Hippocampal formation (tissue), 2 donors: ENCODE measurements at places on chromosomes 7 and 10.

GRCh38 chr10:101631821-101632475, 43.8 kb downstream of the DPCD start:
- no peak for DNase-seq

- no peak for DNase-seq
These were observed 71.8 kb downstream of the SNX10 start for GRCh38 chr7:26363465-26363864.

DNA sequence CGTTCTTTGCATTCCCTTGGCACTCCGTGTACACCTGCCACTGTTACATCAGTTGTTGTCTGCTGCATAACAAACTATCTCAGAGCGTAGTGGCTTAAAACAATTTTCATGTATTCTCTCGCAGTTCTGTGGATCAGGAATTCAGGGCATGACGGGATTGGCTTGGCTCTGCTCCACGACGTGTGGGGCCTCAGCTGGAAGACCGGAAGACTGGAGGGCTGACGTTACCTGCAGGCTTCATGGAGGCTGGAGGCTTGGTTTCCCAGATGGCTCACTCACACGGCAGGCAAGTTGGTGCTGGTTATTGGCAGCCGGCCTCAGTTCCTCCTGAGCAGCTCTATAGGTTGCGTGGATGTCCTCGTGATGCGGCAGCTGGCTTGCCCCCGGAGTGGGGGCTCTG, 25.5 kb downstream of the NYAP1 start:
- DNase-seq = peak; percentile 8

GRCh38 chr7:35015346-35015859, 21.9 kb downstream of the DPY19L1 start:
- no peak for DNase-seq

- DNase-seq = no peak
These were observed 2.0 kb downstream of the ELN start for GRCh38 chr7:74029991-74030415.

DNA sequence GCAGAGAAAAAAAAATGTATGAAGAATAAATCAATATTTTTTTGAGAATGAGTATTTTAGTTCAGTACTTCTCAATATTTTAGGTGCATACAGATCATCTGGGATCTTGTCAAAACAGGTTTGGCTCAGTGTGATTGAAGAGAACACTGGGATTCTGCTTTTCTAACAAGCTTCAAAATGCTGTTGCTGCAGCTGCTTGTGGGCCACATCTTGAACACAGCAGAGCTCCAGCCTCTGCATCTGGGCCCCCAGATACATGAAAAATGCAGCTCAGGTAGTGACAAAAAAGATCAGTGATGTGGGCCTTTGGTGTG, 1177.1 kb upstream of the C7orf33 start:
- no peak for DNase-seq

GRCh38 chr10:112782200-112782907, 167.7 kb upstream of the TCF7L2 start:
- no peak for DNase-seq

DNA sequence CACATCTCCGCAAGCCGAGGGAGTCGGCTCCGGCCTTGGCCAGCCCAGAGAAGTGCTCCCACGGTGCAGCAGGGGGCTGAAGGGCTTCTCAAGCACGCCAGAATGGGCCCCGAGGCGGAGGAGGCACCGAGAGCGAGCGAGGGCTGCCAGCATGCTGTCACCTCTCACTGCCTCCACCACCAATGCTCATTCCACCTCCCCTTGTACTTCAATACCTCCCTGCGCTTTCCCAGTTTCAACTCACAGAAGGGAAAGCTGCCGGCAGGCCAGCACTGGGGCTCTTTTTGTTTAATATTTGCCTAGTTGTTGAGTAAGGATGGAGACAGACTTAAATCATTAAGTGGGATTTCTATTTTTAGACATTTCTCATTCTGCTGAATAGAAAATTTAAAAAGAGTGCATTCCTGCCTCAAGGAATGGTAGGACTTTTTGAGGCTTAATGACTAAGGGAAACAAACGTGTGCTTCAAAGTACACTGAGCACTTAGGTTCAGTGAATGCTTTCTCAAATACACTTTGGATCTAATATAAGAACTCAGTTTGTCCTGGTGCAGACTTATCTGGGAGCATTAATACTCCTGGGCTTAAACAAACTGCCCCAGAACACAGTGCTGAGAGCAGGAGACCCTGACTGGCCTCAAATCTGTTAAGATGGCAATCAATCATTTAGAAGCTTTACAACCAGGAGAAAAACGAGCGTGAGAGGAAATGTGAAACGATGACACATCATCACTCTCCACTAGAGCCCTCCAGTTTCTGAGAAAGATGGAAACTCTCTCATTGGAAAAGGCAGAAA, 131.2 kb downstream of the RALA start:
- DNase-seq = peak; percentile 23

- DNase-seq = no peak
These were observed 9.2 kb downstream of the INTS1 start for GRCh38 chr7:1494866-1495563.

- no peak for DNase-seq
These were observed 220.5 kb downstream of the CCSER2 start for GRCh38 chr10:84548869-84549268.

GRCh38 chr10:118470470-118470869, 125.0 kb downstream of the PRLHR start:
- no peak for DNase-seq

DNA sequence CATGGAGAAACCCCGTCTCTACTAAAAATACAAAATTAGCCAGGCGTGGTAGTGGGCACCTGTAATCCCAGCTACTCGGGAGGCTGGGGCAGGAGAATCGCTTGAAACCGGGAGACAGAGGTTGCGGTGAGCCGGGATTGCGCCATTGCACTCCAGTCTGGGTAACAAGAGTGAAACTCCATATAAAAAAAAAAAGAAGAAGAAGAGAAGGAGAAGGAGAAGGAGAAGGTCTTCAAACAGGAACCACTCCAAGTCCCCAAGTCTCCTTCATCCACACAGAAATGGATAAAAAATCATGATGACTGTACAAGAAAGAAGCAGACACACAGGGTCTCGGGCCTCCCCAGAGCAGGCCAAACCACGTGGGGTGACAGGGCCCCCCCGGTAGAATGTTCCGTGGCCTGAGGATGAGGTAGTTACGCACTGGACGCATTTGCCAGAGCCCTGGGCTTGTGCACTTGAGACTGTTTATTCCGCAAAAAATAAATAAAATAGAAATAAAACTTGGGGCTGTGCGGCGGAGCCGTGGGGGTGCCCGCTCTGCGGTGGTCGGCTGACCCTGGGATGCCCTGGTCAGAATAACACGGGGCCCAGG, 15.8 kb downstream of the VENTX start:
- no peak for DNase-seq

- peak; percentile 43 for DNase-seq
These were observed 4.3 kb upstream of the MARVELD1 start for GRCh38 chr10:97708976-97709946.

DNA sequence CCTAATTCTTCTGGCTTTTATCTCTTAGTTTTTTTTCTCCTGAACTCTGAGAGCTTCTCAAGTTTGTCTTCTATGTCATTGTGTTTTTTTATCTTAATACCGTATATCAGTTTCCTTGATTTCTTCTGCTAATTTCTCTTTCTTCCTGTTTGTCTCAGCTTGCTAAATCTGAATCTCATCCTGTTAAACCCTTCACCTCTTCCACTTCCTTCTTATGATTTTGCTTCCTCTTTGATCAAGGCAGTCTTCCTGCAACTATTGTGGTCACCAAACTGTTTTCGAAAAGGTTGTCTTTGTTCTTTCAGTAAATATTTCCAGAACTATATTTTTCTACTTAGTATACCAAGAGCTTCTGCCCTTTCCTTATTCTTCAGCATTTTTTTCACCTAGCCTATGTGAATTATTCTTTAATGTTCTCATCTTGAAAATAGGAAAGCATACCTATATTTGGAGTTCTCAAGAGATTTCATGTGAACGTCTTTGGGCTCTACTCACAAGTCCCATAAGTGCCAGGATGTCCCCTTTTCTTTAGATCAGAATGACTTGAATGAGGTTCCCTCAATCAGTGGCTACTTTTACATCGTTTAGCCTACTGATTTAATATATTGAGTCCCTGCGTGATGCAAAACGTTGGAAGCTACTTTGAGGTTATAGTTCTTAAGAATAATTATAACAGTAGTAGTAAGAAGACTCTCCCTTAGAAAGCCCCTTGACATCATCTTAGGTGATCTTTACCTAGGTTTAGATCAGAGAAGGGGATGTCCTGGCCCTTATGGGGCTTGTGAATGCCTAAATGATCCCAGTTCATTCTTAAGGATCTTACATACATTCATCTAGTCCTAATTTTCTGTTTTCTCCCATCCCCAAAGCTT, 415.4 kb upstream of the AUTS2 start:
- no peak for DNase-seq

DNA sequence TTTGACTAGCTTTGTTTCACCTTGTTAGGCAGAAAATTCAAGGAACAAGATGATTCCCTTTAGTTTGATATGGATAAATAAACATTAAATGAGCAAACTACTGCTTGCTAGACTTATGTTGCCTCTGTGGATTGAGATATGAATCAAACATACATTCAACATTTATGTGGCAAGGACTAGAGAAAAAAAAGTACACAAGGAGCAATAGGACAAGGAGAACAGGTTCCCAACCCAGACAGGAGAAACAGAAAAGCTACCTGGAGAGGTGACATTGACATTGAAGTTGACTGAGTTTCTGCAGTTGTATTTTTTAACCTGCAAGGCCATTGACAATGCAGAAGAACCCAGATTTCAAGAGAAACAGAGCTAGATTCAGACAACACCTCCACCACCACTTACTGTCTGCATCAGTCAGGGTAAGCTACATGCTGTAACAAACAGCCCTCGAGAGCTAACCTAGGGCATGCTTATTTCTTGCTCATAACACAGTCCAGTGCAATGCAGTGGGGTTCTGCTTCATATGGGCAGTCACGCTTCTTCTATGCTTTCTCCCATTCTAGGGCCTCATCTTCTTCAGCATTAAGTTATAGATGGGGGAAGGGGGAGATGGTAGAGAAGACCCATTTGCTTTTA, 180.9 kb upstream of the LYZL1 start:
- no peak for DNase-seq

DNA sequence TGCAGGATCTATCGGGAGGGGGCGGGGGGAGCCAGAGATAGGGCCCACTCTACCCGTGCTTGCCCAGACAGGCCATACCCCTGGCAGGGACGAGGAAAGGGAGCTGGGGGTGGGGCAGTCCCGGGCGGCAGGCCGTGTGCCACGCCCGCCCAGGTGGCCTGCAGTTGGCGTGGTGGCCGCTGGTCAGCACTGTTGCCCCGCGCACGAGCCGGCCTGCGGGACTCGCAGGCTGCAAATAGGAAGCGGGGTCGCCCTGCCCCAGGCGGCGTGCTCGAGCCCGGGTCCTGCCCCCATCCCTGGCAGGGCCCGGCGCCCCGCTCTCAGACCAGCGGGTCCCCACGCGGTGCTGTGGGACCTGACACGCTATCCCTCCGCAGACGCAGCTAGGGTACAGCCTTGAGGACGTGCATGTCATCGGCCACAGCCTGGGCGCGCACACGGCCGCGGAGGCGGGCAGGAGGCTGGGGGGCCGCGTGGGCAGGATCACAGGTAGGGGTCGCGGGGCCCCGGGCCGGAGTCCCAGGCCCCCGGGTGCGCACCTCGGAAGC, 6.7 kb downstream of the PNLIPRP2 start:
- DNase-seq = no peak

DNA sequence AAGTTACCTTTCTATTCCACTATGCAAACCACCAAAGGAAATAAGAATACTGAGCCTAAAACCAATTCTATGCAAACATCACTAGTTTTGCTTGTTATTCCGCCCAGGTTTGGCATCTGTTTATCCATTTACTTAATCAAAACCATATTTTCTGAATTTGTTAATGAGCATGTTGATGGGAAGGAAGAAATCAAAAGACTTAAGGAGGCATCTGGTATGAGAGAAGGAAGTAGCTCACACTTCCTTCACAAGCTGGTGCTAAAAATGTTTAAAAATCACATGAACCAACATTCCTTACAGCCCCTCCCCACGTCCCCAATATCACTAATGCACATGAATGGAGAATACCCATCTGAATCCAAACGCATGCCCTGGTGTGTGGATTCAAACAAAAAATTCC, 52.0 kb upstream of the PRKAR2B start:
- DNase-seq = no peak

GRCh38 chr7:23018750-23019149, 4.8 kb upstream of the HYCC1 start:
- DNase-seq = peak; percentile 51

DNA sequence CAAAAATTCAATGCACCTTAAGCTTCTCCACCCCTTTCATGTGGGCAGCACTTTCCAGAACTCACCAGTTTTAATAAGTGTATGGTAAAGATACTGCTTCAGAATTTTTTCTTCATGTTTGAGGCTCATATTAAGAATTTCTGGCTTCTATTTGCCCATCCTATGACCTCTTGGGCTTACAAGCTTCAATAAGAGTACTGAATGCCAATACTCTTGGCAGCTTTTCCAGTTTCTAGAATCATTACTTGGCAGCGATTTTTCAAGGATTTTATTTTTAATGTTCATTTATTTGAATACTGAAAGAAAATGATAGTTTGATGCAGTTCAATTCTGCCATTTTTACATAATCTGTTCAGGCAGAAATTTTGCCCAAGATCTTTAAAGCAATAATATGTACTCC, 242.1 kb upstream of the KCND2 start:
- no peak for DNase-seq

- no peak for DNase-seq
These were observed 71.5 kb downstream of the MAPK8 start for GRCh38 chr10:48377751-48378530.

DNA sequence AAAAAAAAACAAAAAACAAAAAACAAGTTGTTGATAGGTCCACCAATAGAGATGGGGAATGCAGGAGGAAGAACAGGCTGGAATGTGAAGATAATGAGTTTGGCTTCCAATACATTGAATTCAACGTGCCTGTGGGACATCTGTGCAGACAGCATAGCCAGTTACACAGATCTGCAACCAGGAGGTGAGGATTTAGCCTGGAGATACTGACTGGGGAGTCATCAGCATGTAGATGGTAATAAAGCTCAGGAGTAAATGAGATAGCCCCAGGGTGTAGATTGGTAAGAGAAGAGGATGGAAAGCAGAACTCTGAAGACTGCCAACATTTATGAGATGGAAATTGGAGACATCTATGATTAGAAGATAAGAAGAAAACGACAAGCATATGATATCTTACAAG, 4.7 kb upstream of the TRIM8 start:
- no peak for DNase-seq

GRCh38 chr7:47149208-47149839, 432.6 kb downstream of the TNS3 start:
- DNase-seq = no peak

DNA sequence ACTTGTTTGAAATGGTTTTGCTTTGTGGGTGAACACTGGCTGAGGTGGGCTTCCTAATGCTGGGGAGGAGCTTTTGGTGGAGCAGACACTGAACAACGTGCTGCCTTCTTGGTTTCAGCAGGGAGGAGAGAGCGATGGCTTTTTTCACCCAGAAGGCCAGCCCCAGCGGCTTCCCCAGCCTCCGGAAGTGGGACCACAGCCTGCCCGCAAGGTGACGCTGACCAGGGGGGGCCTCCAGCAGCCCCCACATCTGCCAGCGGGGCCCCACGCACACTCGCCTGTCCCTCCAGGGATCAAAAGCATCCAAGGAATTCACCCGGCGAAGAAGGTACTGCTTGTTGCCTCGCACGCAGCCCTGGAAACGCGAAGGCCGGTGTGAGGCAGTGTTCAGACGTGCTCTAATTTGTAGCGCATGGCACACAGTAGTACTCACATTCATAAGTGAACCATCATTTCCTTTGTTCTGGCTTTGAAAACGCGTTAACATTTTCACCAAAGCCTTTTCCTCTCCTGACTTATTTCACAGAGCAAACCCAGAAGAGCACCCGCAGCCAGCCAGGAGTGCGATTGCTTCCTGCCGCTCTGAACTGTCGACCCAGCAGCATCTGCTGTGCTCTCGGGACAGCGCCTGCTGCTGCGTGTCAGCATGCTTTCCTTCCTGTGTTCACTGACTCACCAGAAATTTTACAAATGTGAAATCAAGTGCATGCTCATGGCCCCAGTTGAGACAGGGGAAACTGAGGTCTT, 48.4 kb downstream of the SHH start:
- no peak for DNase-seq
